ENCODE measurements at places on chromosomes 2 and 18. TPM values are rescaled to one million over a fixed set of nuclear protein-coding genes. Genes with fewer than 3 reads are reported as not detected.

SEC11C gene
- 12.0 TPM for total RNA-seq

MREG gene
- total RNA-seq, result 3.5 TPM

SAG gene
- total RNA-seq, result not detected

MATN3 gene
- total RNA-seq, result 0.62 TPM

HOXD13 gene
- total RNA-seq, result not detected

LAMA1 gene
- total RNA-seq, result 16.5 TPM

EML6 gene
- 0.20 TPM for total RNA-seq

MYO5B gene
- total RNA-seq, result 0.25 TPM

EN1 gene
- 0.37 TPM for total RNA-seq

ALPG gene
- not detected for total RNA-seq

DSG3 gene
- total RNA-seq, result not detected

NRP2 gene
- total RNA-seq, result 8.2 TPM

MYO3B gene
- total RNA-seq, result not detected

LAPTM4A gene
- total RNA-seq, result 281 TPM

KCNF1 gene
- not detected for total RNA-seq

LBX2 gene
- 3.2 TPM for total RNA-seq

FLACC1 gene
- 2.0 TPM for total RNA-seq

SNORC gene
- total RNA-seq, result 0.50 TPM

SCN9A gene
- 0.68 TPM for total RNA-seq

COL4A4 gene
- total RNA-seq, result 35.2 TPM

CCDC148 gene
- total RNA-seq, result not detected

RNF125 gene
- 1.3 TPM for total RNA-seq

PMS1 gene
- total RNA-seq, result 8.4 TPM

STARD7 gene
- 58.6 TPM for total RNA-seq

BOLL gene
- total RNA-seq, result not detected

SERPINB10 gene
- total RNA-seq, result not detected

DNER gene
- 0.12 TPM for total RNA-seq

CYP27C1 gene
- total RNA-seq, result not detected

GPC1 gene
- total RNA-seq, result 248 TPM

GCG gene
- total RNA-seq, result not detected

NEMP2 gene
- 1.8 TPM for total RNA-seq

POTEJ gene
- total RNA-seq, result not detected

ANKRD30BL gene
- not detected for total RNA-seq

SH2D6 gene
- total RNA-seq, result not detected

ADAM23 gene
- 5.7 TPM for total RNA-seq

UBR3 gene
- 20.6 TPM for total RNA-seq

MOGAT1 gene
- total RNA-seq, result not detected

LRRC30 gene
- total RNA-seq, result not detected

POTEC gene
- total RNA-seq, result not detected

CFAP53 gene
- 0.62 TPM for total RNA-seq

TP53I3 gene
- 25.2 TPM for total RNA-seq

ARHGAP28 gene
- total RNA-seq, result 21.3 TPM

C18orf32 gene
- total RNA-seq, result 18.0 TPM

GPBAR1 gene
- total RNA-seq, result 0.50 TPM

RESP18 gene
- total RNA-seq, result not detected

RPRM gene
- not detected for total RNA-seq

Measured in cardiac ventricle fibroblast (primary cell).